ENCODE measurements at places on chromosomes 7 and 10. TPM values are rescaled to one million over a fixed set of nuclear protein-coding genes. Genes with fewer than 3 reads are reported as not detected.

DNA sequence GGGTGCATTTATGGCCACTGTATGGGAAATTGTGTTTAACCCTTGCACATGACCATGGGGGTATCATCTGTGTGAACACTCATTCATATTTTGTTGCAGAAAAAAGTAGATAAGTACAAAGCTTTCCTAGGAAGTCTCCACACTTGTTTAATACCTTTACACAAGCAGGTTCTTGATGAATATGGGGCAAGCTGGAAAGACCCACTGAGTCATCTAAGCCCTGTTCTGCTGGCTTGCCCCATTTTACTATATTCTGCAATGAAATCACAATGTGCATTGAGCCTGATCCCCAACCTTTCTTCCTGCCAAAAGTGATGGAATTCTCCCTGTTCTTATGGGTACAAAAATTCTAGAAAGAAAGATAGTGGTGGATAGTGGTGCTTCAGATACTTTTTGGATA lies 99.8 kb downstream of the CCDC71L start:
- no peaks in the 10 kb centered on the region for H3K4me1 ChIP-seq
- no peaks in the 10 kb centered on the region for H3K27me3 ChIP-seq
- no peak overlapping the region for H3K27ac ChIP-seq
- no peaks in the 10 kb centered on the region for H3K36me3 ChIP-seq
- no peak for DNase-seq

DNA sequence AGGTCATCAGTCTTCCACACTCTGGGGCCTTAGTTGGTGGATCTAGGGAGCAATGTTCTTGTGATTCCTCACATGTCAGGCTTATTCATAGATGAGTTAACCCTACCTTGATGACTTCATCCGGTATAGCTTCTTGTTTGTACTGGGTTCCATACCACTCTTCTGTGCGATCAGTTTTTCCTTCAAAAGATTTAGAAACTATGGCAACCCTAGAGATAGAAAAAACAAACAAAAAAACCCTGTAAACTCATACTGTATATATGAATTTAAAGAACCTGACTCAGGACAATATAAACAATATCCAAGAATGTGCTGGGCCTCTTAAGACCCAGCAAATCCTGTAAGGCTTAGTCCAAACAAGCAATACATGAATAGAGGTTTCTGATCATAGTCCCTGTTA lies 83.5 kb downstream of the IDE start:
- H3K4me1 ChIP-seq, result no peaks in the 10 kb centered on the region
- no peaks in the 10 kb centered on the region for H3K36me3 ChIP-seq
- H3K27ac ChIP-seq, result no peak overlapping the region
- DNase-seq, result no peak
- H3K4me3 ChIP-seq, result no peak overlapping the region
- H3K27me3 ChIP-seq, result no peaks in the 10 kb centered on the region

DNA sequence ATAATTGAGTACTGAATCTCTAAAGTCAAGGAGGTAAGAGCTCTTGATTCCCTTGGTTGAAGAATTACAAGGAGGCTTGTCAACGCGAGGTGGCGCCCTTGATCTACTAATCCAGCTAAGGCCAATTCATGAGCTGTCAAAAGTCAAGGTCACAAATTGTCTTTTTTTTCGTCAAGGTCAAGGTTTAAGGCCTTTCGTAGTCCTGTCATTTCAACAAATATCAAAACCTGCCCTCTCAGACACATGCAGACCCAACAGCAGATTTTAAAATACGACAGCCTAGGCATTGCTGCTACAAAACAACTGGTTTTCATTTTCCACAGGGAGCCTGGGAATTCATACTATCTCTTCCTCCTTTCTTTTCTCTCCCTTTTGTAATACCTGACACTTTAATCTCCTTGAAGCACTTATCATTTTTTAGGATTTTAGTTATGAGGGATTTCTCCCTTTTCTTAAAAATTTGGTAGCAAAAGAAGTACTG lies 3.6 kb downstream of the HOXA13 start:
- no peak overlapping the region for H3K27ac ChIP-seq
- peak; percentile 84 for DNase-seq
- no peaks in the 10 kb centered on the region for H3K36me3 ChIP-seq
- peaks cover 82% of the 10 kb centered on the region for H3K27me3 ChIP-seq
- H3K4me1 ChIP-seq, result peaks cover 64% of the 10 kb centered on the region

DNA sequence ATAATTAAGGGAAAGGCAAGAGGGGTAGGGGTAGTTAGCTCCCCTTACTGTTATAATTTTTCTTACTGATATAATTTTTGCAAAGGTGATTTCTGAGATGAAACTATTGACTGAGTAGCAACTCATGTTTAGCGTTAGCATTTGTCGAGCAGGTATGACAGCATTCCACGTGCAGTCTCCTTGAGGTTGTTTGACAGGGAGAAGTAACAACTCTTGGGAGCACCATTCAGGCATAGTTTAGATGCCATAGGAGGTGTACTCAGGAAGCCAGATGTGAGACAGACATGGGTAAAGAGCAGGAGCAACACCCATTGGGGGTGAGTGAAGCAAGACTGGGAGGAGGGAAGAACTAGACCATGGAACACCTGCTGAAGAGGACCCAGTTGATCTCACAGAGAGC lies 96.6 kb upstream of the KLF6 start:
- no peaks in the 10 kb centered on the region for H3K27me3 ChIP-seq
- H3K27ac ChIP-seq, result no peak overlapping the region
- H3K4me3 ChIP-seq, result no peak overlapping the region
- no peaks in the 10 kb centered on the region for H3K36me3 ChIP-seq

Gene DNAJC12
- 0.19 TPM for polyA plus RNA-seq

Gene SLC16A12
- polyA plus RNA-seq, result not detected
